Neural progenitor cell (in vitro differentiated cells): ENCODE measurements at places on chromosomes 7 and 10.
A peak's percentile ranks its signal among the peaks of the same experiment; 100 is the strongest.

- no peak for DNase-seq
These were observed 86.5 kb downstream of the RELN start for GRCh38 chr7:103902917-103903316.

DNA sequence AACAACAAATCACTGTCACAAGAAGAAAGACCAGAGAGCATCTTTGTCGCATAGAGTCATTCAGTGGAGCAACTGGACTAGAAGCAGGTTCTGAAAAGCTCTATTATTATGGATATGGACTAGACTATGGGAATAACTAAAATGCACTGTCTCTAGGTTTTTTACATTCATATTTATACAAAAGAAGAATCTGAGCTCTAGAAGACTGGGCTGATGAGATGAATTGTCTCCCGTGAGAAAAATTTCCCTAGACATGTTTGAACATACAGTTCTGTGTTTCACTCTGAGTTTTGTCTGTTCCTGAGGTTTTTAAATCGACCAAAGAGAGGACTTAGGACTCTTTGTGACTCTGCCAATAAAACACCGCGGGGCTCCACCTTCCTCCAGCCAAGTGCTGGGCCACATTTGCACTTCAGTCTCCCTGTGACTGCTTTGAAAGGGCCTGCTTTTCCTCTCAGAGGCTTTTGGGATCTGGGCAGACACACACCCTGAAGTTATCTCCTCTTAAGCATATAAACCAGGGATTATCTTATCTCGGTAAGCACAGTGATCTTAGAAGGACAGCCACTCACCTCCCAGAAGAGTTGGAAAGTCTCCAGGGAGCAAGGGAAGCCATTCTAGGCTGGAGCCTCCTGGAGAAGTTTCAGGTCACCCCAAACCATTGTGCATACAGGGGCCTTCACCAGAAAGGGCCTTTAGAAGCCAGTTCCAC is 101.0 kb upstream of the JCAD start:
- DNase-seq = no peak

DNA sequence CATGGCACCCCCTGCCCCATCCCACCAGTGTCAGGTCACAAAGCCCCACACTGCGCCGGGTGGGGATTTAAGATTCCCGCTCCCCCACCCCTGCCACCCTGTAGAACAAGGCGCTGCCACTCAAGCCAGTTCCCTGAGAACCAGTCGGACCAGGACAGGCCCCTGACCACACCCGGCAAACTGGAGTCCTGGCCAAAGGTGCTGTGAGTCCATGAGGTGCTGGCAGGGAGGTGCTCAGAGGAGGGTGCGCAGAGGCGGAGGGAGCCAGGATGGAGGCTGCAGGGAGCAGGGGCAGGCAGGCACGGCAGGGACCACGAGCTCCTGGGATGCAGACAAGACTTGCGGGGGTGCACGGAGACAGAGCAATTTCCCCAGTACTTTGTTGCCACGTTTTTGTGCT is 19.7 kb upstream of the GDI2 start:
- no peak for DNase-seq

DNA sequence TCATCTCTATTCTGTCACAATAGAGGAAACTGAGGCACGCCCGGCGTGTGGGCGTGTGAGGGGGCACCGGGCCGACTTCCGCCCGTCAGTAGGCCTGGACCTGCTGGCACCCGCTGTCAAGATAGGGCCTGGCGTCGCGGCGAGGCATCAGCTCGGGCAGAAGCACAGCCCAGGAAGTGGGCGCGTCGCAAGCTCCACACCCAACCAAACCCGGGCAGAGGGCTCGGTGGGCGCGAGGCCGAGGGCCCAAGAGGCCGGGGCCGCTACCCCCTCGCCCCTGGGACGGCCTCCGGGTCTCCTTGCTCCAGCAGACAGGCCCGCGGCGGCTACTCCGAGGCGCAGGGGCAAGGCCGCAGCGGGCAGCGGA is 91.2 kb downstream of the SPAG6 start:
- DNase-seq = no peak

- no peak for DNase-seq
These were observed 467.2 kb downstream of the TCERG1L start for GRCh38 chr10:130844310-130844709.

DNA sequence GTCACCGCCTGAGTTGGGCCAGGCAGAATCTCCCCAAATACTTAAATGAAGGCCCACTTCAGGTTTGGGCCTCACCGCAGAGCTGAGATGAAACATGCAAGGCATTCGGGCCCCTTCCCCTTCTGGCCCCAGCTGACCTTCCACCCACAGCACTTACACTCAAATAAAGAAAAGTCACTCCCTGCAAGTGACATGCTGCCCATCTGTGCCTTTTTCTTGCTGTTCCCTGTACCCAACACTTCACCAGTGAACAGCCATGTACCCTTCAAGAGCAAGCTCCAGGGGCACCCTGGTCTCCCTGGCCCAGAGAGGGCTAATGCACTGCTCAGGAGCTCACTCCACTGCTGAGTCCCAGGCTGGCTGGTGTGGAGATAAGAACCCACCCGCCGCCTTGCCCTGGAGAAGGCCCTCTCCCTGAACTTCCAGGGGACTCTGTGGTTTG is 40.7 kb downstream of the ZCCHC24 start:
- no peak for DNase-seq

DNA sequence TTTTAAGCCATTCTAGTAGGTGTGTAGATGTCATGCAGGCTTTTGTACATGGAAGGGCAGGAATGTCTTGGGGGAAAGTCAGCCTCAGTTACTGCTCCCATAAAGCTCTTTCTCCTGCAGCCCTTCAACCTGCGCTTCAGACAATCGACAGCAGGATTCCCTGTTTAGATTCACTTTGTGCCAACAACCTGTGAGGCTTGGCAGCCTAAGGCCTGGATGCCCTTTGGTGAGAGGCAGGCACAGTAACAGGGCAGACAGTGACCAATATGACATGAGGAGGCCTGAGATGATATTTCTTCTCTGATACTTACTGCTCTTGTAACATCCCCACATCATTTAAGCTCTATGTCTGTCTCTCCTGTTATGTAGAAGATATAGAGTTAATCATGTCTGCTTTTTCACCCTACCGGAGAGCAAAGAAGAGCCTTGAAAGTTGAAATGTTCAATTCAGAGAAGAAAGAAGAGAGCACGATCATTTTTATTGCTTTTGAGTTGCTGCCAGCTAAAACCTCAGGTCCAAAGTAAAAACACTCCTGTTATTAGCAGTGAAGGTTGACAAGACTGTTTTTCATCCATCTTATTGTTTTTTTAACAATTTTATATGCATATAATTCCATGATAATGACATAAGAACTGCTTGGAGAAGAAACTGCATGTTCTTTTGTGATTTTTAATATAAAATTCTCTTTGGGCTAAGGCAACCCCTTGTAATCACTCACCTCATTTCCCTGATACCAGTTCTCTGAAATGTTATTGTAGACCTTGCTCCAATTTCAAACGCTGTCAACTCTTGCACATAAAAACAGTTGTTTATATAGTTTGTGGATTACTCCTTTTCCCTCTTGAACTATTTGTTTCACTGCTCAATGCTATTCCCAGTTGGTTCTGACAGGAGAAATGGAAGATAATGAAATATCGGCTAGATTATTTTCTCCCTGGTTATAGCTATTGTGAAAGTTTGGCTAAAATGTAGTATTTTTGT is 140.9 kb downstream of the GALNT17 start:
- no peak for DNase-seq

DNA sequence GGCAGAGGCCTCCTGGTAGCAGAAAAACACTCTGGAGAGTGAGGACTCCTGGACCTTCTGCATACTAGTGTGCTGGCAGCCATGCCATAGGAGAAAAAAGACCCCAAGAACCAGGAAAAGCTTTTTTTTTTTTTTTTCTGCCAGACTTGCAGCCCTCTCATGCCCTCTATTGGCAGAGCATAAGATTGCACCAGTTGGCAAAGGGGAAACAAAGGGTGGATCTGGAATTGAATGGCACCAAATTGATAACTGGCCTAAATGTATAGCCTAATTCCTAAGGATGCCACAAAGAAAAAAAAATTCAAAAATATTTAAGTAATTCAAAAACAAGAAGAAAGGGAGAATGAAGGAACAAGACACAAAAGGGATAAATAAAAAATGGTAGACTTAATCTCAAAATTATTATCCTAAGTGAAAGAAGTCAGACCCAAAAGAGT is 112.5 kb upstream of the GHITM start:
- DNase-seq = peak; percentile 58

DNA sequence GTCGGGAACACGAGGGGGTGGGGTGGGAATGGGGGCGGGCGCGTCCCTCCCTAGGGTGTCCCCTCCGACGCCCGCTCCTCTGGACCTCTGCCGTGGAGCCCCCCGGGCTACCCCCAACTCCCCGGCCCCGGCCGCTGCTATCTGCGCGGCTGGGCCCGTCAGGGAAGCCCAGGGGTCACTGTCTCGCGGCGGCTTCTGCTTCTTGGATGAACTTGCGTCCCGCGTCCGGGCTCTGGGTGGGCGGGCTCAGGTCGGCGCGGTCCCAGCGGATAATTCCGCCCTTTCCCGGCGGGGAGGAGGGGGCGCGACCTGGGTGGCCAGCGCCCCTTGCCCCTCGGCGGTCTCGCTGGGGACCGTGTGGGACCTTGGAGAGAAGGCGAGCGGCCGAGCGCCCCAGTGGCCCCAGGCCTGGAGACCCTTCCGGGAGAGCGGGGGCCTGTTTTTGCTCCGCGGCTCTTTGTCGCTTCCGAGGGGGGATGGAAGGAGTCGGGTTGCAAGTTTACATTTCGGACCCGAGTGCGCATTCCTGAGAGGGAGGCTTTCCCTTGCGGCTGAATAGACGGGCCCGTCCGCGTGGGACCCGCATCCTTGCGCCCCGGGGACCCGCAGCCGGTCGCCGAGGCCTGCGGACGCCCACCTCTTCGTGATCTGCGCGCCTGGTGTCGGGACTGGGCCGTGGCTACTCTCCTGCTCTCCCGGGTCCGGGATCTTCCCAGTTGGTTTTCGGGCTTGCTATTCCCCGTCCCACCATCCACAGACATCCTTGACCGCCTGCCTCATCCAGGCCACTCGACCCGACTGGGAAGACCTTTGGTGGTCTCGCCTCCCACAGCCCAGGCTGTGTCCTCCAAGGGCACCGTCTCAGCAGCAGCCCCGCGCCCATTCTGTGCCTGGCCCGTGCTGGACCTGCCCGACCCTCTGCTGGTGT is 812 bp downstream of the DOCK1 start:
- DNase-seq = peak; percentile 81

- no peak for DNase-seq
These were observed 94.4 kb downstream of the VOPP1 start for GRCh38 chr7:55477781-55478374.

- no peak for DNase-seq
These were observed 562 bp upstream of the ADGRA1 start for GRCh38 chr10:133087045-133087678.

DNA sequence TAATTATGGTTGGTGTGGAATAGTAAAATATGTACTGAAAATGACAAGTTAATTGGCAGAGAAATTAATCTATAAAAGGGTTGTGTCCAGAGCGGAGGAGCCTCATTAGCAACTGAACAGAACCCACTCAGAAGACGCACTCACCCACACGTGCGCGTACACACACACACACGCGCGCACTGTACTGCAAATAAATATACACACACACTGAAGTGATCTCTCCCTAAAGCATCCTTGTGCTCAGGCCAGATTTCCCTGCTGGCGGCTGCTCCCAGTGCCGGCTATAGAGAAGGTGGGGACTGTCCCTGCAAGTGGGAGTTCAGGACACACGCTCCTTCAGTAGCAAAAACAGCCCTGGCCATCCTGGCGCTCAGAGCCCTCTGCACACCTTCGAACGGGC is 85.2 kb downstream of the CHST15 start:
- no peak for DNase-seq

DNA sequence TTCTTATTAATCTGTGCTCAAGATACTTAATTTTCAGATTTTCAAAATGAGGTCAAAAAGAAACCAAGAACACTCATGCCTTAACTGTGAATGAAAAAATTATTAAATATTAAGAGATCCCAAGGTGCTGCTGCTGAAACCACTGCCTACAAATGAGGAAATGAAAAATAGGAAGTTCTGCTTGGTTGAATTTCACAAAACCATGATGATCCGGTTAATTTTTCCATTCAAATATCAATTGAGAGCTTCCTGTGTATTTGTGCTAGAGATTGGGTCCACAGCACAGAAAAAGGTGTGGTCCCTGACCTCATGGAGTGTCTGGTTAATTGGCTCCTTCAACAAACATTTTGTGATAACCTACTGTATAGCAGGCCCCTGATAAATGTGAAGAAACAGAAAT is 132.7 kb upstream of the YAE1 start:
- no peak for DNase-seq
